ENCODE measurements at places on chromosomes 3 and 15. TPM values are rescaled to one million over a fixed set of nuclear protein-coding genes. Genes with fewer than 3 reads are reported as not detected.

Gene NANOGP8
- total RNA-seq = not detected

Gene GPR160
- total RNA-seq = 1.8 TPM

Gene SEMA7A
- 2.4 TPM for total RNA-seq

Gene RSL24D1
- total RNA-seq = 87.0 TPM

Gene CPNE9
- total RNA-seq = not detected

Gene C2CD4A
- total RNA-seq = not detected

Gene DOCK3
- total RNA-seq = 0.50 TPM

Gene LTF
- not detected for total RNA-seq

Gene GOLGA8S
- 0.15 TPM for total RNA-seq

Gene TTLL13
- 0.48 TPM for total RNA-seq

Gene BUB1B
- 30.7 TPM for total RNA-seq

Gene RHOV
- total RNA-seq = 4.1 TPM

Gene COL8A1
- total RNA-seq = not detected

Gene SNTN
- total RNA-seq = not detected

Gene ARGFX
- not detected for total RNA-seq

Gene RTP4
- not detected for total RNA-seq

Gene FAM81A
- total RNA-seq = 14.6 TPM

Gene SNX22
- total RNA-seq = 0.96 TPM

Gene TGM5
- not detected for total RNA-seq

Gene COL6A6
- not detected for total RNA-seq

Gene LRRC2
- total RNA-seq = not detected

Gene FRMD5
- 4.1 TPM for total RNA-seq

Gene IGSF10
- total RNA-seq = 0.78 TPM

Gene CFAP44
- total RNA-seq = 2.5 TPM

Gene ASB14
- not detected for total RNA-seq

Gene C3orf49
- total RNA-seq = not detected

Gene CSK
- total RNA-seq = 57.6 TPM

Gene CPEB1
- 4.0 TPM for total RNA-seq

Gene RBPMS2
- 8.9 TPM for total RNA-seq

Gene NRROS
- not detected for total RNA-seq

Gene FAM107A
- not detected for total RNA-seq

Gene CTSH
- 50.9 TPM for total RNA-seq

Gene STAC
- 2.6 TPM for total RNA-seq

Gene GOLGA6L7
- not detected for total RNA-seq

Gene TRH
- not detected for total RNA-seq

Gene PRR20G
- total RNA-seq = 0.14 TPM

Gene KCNMB2
- total RNA-seq = not detected

Gene PLSCR2
- not detected for total RNA-seq

Gene GOLGA8N
- 0.96 TPM for total RNA-seq

Gene FMN1
- total RNA-seq = 0.37 TPM

Gene HMCES
- total RNA-seq = 41.7 TPM

Gene GPR149
- not detected for total RNA-seq

Gene SPINK8
- total RNA-seq = not detected

Gene DUOXA1
- total RNA-seq = 0.20 TPM

Measured in A549 treated with CpdA at 1 μM for 4 hours (cell line).